ENCODE measurements at places on chromosomes 12 and 14. TPM values are rescaled to one million over a fixed set of nuclear protein-coding genes. Genes with fewer than 3 reads are reported as not detected.

The DBX2 gene
- total RNA-seq: not detected

The SLC22A17 gene
- 6.6 TPM for total RNA-seq

The KSR2 gene
- 0.71 TPM for total RNA-seq

The LRP1 gene
- 15.0 TPM for total RNA-seq

The GYS2 gene
- not detected for total RNA-seq

The SCYL2 gene
- total RNA-seq: 23.6 TPM

The ATL1 gene
- total RNA-seq: 5.5 TPM

The SNRPF gene
- total RNA-seq: 111 TPM

The MGP gene
- not detected for total RNA-seq

The HIP1R gene
- total RNA-seq: 28.7 TPM

The MYF5 gene
- total RNA-seq: not detected

The TESPA1 gene
- not detected for total RNA-seq

The ZNF140 gene
- 11.3 TPM for total RNA-seq

The PARP11 gene
- 1.4 TPM for total RNA-seq

The SYT1 gene
- total RNA-seq: 5.2 TPM

The NR1H4 gene
- not detected for total RNA-seq

The TNFRSF1A gene
- total RNA-seq: 393 TPM

The BCL2L2 gene
- 14.6 TPM for total RNA-seq

The GPRC5D gene
- 0.22 TPM for total RNA-seq

The LRCOL1 gene
- not detected for total RNA-seq

The BDKRB2 gene
- total RNA-seq: 1.7 TPM

The SYNDIG1L gene
- total RNA-seq: not detected

The GRIP1 gene
- total RNA-seq: 6.4 TPM

The CRIP1 gene
- total RNA-seq: 1,923 TPM

The GSC gene
- 0.42 TPM for total RNA-seq

The PTMS gene
- total RNA-seq: 907 TPM

The GNG2 gene
- 4.0 TPM for total RNA-seq

The STYK1 gene
- total RNA-seq: 0.30 TPM

The GNB3 gene
- total RNA-seq: 1.9 TPM

The EML1 gene
- 36.5 TPM for total RNA-seq

The CLEC2D gene
- 0.65 TPM for total RNA-seq

The KRT75 gene
- 0.26 TPM for total RNA-seq

The TEX22 gene
- 0.29 TPM for total RNA-seq

The CISTR gene
- not detected for total RNA-seq

The TBX5 gene
- not detected for total RNA-seq

The TMEM52B gene
- 0.08 TPM for total RNA-seq

The TCL1B gene
- not detected for total RNA-seq

The UBC gene
- 1,452 TPM for total RNA-seq

The NTN4 gene
- 47.0 TPM for total RNA-seq

The NGB gene
- not detected for total RNA-seq

The CACNA2D4 gene
- total RNA-seq: not detected

The FSCB gene
- total RNA-seq: not detected

The CLEC2A gene
- not detected for total RNA-seq

The IFT81 gene
- 21.6 TPM for total RNA-seq

The FRS2 gene
- total RNA-seq: 11.5 TPM

The LPAR5 gene
- 0.62 TPM for total RNA-seq

The ALG10B gene
- 3.2 TPM for total RNA-seq

The LRP1-AS gene
- total RNA-seq: not detected

The ARHGAP9 gene
- 0.94 TPM for total RNA-seq

The AKAP6 gene
- total RNA-seq: 0.45 TPM

The CEBPE gene
- total RNA-seq: not detected

The DIO2 gene
- 2.2 TPM for total RNA-seq

The OTX2 gene
- not detected for total RNA-seq

The LYSET gene
- total RNA-seq: 34.7 TPM

The CABP1 gene
- total RNA-seq: 0.21 TPM

The GUCY2C gene
- not detected for total RNA-seq

The BCL7A gene
- total RNA-seq: 10.7 TPM

The FGD6 gene
- 15.1 TPM for total RNA-seq

The CAPS2 gene
- 0.38 TPM for total RNA-seq
